ENCODE measurements at places on chromosomes 1 and 21.

GRCh38 chr1:7942214-7942921, 1.7 kb upstream of the TNFRSF9 start:
- peak; percentile 12 for DNase-seq

- DNase-seq: no peak
Observed at GRCh38 chr21:23542097-23542496, 2065.2 kb downstream of the MRPL39 start.

- no peak for DNase-seq
Observed at GRCh38 chr1:119366424-119366823, 2.2 kb upstream of the HAO2 start.

GRCh38 chr1:41239988-41240610, 2.0 kb downstream of the SCMH1 start:
- no peak for DNase-seq

Measured in NCI-H1417 treated with DMSO at 0.1 percent for 48 hours (cell line).